ENCODE measurements at places on chromosomes 6 and 20. TPM values are rescaled to one million over a fixed set of nuclear protein-coding genes. Genes with fewer than 3 reads are reported as not detected.

The ZKSCAN8 gene
- 21.7 TPM for total RNA-seq

The OOEP gene
- total RNA-seq, result not detected

The BEND6 gene
- total RNA-seq, result 1.7 TPM

The SPTLC3 gene
- 2.8 TPM for total RNA-seq

The TBXT gene
- total RNA-seq, result not detected

The USP49 gene
- total RNA-seq, result 1.3 TPM

The SH3BGRL2 gene
- total RNA-seq, result 22.8 TPM

The LPA gene
- total RNA-seq, result not detected

The GPR63 gene
- total RNA-seq, result 2.0 TPM

The PRDM1 gene
- total RNA-seq, result 1.8 TPM

The NMBR gene
- not detected for total RNA-seq

The ENPP4 gene
- 38.6 TPM for total RNA-seq

The TINAG gene
- not detected for total RNA-seq

- no peak for DNase-seq
These were observed 43.4 kb upstream of the SUPT3H start for GRCh38 chr6:45420909-45421708.

GRCh38 chr6:33748841-33749240 is 2.1 kb upstream of the IP6K3 start:
- DNase-seq, result no peak

DNA sequence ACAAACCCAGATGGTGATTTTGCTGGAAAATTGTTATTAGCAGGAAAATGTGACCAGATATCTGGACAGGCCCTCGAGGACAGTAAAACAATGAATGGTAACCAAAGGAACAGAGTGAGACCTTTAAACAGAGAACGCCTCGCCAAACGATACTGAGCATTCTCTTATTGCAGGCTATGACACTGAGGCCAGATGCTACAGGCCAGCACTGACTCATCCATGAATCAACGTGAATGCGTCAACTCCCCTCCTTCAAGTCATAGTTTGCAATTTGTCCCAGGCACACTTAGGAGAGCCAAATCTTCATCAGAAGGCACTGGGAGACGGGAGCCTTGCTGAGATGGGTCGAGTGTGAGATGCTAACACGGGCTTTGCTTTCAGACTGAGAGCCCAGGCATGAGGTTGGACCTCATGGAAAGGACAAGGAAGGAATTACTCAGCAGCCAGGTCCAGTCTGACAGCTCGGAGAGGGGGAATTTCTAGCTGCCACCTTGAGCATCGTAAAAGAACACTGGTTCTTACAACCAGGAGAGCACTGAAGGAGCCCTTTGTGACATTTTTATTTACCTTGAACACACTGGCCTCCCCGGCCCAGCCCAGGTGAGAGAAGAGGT is 60.7 kb downstream of the BMP7 start:
- DNase-seq, result no peak

- DNase-seq, result no peak
These were observed 7.4 kb downstream of the CYP39A1 start for GRCh38 chr6:46645265-46645664.

DNA sequence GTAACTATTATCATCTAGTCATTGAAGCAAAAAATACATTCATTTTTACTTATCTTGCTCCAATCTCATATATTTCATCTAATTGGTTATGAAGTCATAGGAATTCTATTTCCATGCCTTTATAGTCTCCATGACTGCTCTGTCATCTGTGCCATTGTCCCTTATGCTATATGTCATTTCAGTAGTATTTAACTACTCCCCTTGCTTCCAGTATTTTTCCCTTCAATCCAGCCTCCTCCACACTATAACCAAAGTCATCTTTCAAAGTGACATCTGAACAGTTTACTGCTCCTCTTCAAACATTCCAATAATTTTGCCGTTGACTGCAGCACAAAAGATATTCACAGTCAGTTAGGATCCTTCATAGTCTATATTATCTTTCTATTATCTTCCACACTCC is 216.6 kb upstream of the HS3ST5 start:
- DNase-seq, result no peak

- no peak for DNase-seq
These were observed 44.9 kb downstream of the TNFRSF21 start for GRCh38 chr6:47264775-47265184.

- no peak for DNase-seq
These were observed 345.8 kb upstream of the PRND start for GRCh38 chr20:4375881-4376280.

GRCh38 chr6:3801960-3802359 is 47.2 kb upstream of the FAM50B start:
- DNase-seq, result no peak

GRCh38 chr20:31826074-31826473 is 6.9 kb downstream of the MYLK2 start:
- DNase-seq, result no peak

GRCh38 chr6:110328259-110328658 is 29.9 kb downstream of the METTL24 start:
- no peak for DNase-seq

DNA sequence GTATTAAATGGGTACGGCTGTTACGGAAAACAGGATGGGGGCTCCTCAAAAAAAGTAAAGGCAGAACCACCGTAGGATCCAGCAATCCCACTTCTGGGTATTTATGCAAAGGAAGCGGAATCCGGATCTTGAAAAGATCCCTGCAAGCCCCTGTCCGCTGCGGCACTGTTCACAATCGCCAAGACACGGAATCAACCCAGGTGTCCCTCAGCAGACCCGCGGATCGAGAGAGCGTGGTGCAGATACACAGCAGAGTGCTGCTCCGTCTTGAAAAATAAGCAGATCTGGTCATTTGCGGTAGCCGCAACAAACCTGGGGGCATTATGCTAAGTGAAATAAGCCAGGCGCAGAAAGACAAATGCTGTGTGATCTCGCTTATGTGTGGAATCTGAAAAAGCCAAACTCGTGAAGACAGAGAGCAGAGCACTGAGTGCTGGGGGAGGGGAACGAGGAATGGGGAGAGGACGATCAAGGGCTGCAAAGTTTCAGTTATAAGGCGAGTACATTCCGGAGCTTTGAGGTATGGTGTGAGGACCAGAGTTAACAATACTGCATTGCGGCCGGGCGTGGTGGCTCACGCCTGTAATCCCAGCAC is 41.3 kb downstream of the NTSR1 start:
- DNase-seq, result no peak

DNA sequence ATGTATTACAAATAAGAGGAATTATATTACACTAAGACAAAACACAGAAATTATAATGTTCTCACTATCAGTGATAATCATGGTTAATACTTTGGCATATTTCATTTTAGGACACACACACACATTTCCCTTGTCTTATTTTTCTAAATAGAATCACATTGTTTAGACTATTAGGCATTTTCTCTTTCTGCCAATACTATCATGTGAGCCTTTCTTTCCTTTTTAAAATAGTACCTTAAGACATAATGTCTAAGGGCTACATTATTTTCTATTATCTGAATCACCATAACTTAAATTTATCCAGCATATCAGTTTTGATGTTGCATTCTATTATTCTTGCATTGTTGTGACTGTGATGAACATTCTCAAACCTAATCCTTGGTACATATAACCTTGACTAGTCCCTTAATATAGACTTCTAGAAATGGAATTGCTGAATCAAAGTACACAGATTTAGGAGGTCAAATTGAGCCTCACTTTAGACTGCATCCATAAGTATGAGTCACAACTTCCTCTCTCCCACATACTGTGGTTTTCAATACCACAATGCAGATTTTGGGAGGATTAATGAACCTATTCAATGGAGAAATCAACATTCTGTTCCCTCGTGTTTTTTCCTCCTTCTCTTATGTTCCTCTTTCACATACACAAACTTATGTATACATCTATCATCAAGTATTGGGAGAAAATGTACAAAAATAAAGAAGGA is 212.6 kb downstream of the MOXD1 start:
- DNase-seq, result no peak

DNA sequence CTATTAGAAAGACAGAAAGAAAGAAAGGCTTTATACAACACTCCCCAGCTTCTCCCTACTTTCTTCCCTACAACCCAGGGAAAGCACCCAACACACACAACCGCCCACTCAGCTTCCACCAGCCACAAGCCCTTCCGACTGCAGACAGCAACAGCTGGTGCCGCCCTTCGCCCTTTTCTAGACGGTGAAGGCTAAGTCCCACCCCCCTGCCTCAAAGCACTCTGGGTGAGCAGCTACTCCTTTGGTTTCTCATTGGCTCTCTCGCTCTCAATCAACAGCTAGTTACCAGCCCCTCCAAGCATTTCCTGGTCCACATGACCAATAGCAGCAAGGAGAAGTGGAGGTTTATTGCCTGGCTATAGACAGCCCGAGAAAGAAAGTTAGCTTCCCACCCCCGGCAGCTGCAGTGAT is 230.1 kb upstream of the MOCS1 start:
- no peak for DNase-seq

DNA sequence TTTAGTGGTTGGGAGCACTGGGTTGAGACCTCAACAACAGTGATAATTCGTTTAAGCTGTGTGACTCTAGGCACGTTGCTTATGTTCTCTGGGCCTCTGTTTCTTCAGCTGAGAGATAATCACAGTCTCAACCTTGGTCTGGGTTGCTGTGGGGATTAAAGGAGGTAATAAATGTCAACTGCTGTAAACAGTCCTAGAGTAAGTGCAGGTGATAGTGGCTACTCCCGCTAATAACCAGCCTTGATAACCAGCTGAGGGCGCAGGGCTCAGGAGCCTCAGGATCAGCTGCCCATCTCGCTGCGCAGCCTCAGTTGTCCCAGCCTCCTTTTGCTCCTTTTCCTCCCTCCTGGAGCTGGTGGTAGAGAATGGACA is 58.0 kb downstream of the JARID2 start:
- no peak for DNase-seq

DNA sequence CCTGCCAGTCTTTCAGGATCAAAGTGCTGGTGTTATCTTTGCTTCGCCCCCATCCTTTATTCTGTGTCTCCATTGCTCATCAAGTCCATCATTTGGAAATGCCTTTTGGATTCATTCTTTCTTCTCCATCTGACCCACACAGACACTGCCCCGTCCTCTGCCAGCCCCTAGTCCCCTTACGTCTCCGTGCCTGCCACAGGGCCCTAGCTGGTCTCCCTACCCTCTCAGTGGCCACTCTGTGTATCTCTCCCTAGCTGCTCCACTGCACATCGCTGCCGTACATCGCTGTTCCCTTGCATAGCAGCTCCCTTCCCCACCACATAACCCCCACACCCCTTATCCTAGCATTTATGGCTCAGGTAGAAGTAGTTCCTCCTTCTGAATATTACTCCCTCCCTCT is 15.7 kb downstream of the PPP1R3G start:
- DNase-seq, result no peak

GRCh38 chr6:12331474-12331873 is 41.3 kb downstream of the EDN1 start:
- DNase-seq, result no peak

DNA sequence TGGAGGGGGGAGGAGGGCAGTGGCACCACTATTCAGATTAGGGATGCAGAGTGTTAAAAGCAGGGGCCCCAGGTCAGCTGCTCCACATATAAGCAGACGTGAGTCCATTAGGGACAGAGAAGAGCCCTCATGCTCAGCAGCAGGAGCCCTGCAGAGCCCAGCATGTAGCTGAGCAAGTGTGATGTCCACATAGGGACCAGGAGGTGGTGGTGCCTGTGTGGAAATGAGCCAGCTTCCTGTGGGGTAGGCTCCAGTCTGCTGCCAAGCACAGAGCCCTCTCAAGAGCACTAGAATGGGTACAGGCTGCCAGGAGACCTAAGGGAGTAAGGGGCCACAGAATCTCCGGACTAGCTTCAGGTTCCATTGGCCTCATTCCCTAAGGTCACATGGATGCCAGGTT is 57.9 kb upstream of the MLN start:
- no peak for DNase-seq

DNA sequence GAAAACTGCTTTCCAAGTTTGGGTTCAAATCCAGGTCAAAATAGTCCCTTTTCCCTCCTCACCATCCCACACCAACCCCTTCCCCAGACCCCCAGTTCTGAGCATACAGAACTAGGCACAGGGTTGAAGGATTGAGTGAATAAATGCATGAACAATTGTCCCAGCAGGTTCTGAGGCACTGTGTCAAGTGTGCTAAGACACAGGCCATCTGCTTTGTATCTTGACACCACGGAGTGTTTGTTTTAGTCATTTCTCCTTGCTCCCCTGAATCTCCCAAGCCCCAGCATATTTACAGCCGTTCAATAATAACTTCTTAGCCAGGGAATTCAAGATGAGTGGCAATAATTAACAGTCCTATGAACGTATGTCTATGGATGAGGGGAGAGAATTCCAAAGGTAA is 102.8 kb upstream of the JARID2 start:
- DNase-seq, result no peak

DNA sequence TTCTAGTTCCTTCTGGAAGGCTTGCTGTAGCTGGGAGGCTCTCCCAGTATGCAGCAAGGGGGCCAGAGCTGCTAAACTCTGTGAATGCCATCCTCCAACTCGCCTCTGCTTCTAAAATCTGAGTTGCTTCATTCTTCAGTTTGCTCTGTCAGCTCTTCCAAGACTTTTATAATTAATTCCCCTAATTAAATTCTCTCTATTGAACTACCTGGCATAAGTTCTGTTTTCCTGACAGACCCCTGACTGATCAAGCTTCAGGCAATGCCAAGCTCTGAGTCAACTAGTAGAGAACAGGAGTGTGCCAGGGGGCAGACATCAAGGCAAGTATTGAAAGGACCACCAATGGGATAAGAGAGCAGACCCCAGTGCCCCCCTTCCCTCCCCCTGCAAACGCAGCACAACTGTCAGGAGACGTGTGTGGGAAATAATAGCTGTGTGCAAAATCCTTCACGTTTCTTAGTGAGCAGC is 109.3 kb upstream of the TAB2 start:
- DNase-seq, result no peak

GRCh38 chr6:170289951-170290295 is 955 bp downstream of the DLL1 start:
- no peak for DNase-seq

- DNase-seq, result no peak
These were observed 249.5 kb upstream of the SULF2 start for GRCh38 chr20:48034751-48035150.

DNA sequence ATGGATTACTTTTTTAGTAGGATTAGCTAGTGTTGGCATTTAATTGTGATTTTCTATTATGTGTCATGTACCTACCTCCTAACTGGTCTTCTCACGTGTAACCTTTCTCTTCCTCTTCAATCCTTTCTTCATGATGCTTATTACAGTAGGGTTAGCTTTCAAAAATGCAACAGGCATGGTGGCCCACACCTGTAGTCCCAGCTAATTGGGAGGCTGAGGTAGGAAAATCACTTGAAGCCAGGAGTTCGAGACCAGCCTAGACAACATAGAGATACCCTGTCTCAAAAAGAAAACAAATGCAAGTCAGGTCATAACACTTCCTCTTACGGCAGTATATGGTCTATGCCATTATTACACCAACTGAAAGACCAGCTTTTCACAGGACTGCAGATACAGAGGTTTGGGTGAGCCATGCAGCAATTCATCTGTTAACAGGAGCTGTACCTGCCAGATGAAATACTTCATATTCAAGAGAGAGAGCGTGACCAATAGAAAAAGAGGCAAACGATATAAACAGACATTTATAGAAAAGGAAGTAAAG is 195.0 kb downstream of the TMEM242 start:
- DNase-seq, result no peak

All from esophagus muscularis mucosa (tissue), 4 donors.